ENCODE measurements at places on chromosomes 11 and 22.

DNA sequence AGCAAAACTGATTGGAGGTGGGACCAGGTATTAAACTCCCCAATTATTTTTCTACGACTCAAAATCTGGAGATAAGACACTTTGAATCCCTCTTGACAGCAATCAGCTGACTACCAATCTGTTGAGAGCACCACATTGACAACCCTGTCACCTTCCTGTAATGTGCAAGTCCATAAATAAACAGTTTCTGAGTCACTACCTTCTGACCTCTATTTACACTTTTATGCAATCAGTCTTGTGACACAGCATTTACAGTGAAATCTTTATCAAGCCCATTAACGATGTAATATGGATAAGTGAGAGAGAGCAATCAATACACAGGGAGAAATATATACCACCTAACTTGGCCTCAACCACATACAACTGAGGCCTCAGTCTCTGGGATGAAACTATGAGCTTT is 283.7 kb upstream of the ANO5 start:
- no peak for DNase-seq

DNA sequence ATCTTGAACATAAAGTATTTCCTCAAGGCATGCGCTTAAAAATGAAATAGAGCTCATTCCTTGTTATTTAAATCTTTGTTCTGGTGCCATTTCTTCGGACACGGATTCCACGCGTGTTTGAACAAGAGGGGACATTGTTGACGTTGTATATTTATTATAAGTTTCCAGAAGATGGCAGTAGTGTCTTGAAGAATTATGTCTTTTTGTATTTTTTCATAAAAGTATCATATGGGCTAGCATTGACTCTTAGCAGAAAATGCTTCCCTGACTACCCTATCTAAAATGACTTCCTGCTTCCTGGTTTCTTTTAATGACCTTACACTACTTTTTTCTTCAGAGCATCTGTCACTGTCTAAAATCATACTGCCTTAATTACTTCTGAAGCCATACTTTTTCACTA is 20.4 kb downstream of the BIRC2 start:
- no peak for DNase-seq

DNA sequence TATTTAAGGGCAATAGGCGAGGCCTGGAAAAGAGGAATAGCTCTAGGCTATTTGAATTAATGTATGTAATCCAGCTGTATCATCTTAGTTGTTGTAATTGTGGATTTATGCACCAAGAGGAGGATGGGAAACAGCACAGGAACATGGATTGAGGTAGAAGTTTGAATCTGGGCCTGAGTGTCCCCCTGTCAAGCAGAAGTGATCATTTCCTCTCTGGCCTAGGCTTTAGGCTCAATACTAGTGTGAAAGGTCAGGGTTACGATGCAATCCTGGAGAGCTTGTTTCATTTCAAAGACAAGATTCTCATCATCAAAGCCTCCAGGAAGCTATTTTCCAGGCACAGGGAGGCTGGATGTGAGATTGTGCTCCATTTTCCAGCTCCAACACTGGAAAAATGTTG is 77.9 kb upstream of the HSD17B12 start:
- no peak for DNase-seq

DNA sequence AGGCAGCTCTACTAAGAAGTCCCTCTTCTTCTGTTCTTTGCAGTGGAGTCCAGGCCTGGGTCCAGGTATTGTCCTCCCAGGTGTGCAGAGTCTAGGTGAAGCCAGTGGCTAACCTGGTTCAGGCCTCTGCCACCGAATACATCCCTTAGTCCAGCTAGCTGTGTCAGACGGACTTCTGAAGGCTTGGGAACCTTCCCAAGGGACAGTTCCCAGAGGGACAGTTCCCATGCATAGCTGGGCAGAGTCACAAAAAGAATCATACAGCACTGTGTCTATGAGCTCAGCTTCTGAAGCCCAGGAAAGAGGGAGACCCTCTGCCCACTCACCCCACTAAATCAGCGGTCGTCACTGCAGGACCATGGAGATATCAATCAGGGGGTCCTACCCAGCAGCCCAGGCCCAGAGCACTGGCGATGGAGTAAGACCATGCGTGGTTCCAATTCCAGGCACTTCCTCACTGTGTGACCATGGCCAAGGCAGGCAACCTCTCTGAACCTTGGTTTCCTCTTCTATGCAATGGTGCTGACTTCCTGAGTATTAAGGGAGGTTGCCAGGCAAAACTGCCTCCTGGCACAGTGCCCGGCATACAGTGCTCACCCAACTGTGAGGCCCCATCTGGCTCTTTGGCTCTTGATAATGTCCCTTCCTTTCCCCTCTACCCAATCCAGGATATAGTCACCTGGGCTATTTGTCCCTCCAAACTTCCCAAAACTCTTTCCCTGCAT is 3.4 kb downstream of the MS4A10 start:
- DNase-seq, result no peak

DNA sequence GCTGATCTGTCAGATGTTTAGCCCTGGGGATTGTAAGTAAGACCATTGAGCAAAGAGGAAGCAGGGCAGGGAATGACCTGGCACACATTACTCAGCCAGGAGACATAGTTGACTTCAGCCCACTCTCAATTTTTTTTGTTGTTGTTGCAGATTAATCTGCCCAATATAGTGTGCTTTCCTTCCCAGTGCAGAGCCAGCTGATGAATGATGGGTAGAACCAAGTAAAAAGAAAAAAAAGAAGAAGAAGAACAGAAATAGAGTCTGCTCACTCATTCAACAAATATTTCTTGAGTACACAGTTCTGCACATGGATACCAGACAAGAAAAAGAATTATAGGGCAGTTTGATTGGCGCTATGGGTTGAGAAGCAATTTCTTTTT is 292.7 kb downstream of the ETS1 start:
- DNase-seq, result no peak

DNA sequence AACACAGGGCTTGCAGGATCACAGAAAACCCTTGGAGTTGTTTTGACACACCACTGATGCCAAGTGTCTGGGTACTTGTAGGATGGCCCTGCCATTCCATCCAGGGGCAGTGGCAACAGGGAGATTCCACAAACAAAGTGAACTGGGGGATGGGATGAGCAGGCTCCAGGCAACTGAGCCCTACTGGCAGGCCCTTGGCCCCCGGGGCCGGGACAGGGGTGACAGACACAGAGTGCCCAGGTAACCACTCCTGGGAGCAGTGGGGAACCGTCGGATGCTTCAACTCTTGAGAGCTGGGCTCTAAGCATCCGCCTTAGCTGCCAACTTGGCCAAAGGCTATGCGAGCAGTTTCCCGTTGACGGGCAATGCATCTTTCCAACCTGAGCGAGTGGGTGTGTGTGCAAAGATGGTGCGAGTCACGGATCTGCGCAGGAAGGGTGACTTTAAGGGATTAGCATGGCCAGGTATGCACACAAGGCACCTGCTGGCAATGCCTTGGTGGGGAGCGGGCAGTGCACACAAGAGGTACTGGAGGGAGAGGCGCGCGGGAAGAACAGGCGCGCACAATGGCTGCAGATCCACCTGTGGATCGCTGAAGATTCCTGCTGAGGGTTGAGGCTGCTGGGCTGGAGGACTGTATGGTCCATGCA is 83.1 kb upstream of the PRODH start:
- no peak for DNase-seq

GRCh38 chr11:134154441-134154840 is 69.3 kb downstream of the NCAPD3 start:
- no peak for DNase-seq

All from BE2C (cell line).